Aorta (tissue), 5 donors: ENCODE measurements at places on chromosomes 12 and 14. TPM values are rescaled to one million over a fixed set of nuclear protein-coding genes. Genes with fewer than 3 reads are reported as not detected.

The SMCO2 gene
- total RNA-seq, result 0.90 TPM

The CRADD gene
- 20.5 TPM for total RNA-seq

DNA sequence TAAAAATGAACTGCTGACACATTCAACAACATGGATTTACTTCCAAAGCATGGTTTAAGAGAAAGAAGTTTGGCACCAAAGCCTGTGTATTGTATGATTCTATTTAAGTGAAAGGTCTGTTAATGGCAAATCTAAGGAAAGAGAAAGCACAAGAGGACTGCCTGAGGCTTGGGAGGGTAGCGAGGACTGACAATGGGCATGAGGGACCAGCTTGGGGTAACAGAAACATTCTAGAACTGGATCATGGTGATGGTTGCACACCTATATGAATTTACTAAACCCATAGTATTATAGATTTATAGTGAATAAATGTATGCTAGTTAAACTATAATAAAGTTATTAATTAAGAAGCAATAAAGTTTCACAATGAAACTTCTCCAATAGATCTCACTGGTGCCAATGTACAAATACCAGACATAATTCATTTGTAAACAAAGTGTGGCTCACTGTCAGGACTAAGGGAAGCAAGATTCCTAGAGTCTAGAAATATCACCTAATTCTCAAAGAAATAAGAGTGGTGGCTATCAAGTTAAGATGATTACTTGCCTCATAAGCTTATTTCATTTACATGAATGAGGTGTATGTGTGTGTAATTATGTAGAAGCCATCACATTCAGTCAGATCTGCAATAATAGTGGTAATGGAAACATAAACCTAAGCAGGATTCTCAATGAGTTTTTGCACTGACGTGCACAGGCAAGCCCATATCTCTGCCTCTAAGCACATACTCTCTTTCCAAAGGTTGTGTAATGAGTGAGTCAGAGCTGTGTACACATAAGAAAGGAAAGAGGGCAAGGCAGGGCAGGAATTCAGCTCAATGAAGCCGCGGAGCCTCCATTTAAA, 353.4 kb downstream of the KCNH5 start:
- H3K4me1 ChIP-seq, result no peaks in the 10 kb centered on the region
- H3K27me3 ChIP-seq, result no peaks in the 10 kb centered on the region
- DNase-seq, result no peak
- H3K36me3 ChIP-seq, result no peaks in the 10 kb centered on the region

GRCh38 chr12:83656004-83656403, 969.3 kb downstream of the TMTC2 start:
- H3K4me3 ChIP-seq, result no peak overlapping the region
- no peaks in the 10 kb centered on the region for H3K4me1 ChIP-seq
- H3K27me3 ChIP-seq, result no peaks in the 10 kb centered on the region
- H3K27ac ChIP-seq, result no peak overlapping the region
- no peaks in the 10 kb centered on the region for H3K36me3 ChIP-seq
- DNase-seq, result no peak

DNA sequence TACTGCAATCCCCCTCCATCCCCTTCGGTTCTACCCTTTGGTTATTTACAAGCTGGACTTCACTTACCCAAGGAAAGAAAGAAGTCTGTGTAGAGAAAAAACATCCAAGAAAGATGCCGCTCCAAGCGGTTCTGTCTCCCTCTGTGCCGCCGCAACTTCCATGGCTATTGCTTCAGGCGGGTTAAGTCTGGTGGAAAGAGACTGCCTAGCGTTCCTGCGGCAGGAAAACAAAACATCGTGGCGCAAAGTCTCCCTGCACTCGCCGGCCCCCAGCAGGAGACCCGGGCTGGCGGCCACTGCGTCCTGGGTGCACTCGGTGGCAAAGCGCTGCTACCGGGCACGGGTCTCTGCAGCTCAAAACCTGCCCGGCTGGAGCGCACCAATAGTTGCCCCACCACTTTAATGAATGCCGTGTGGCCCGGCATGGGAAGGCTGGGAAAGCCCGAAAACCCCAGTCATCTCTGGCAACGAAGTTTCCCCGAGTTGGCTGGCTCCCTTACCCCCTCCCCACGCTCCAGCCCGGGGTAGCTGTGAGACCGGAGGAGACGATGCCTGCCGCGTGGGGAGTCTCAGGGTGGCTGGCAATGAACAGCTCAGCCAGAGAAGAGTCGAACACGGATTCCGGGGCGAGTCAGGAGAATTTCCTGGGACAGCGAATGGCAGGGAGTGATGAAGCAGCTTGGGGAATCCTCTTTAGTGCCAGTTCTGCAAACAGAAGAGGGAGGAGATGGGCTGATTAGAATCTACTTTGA, 3.5 kb upstream of the KCNK10 start:
- peaks cover 4% of the 10 kb centered on the region for H3K27me3 ChIP-seq
- H3K4me1 ChIP-seq, result no peaks in the 10 kb centered on the region
- H3K27ac ChIP-seq, result no peak overlapping the region
- H3K4me3 ChIP-seq, result no peak overlapping the region

GRCh38 chr14:100893228-100893601, 10.3 kb downstream of the RTL1 start:
- no peaks in the 10 kb centered on the region for H3K27me3 ChIP-seq
- H3K4me3 ChIP-seq, result no peak overlapping the region
- no peaks in the 10 kb centered on the region for H3K36me3 ChIP-seq
- DNase-seq, result peak; percentile 13
- no peak overlapping the region for H3K27ac ChIP-seq
- no peaks in the 10 kb centered on the region for H3K4me1 ChIP-seq
